Activated naive CD4-positive, alpha-beta T cell (primary cell): ENCODE measurements at places on chromosomes 2 and 18.

DNA sequence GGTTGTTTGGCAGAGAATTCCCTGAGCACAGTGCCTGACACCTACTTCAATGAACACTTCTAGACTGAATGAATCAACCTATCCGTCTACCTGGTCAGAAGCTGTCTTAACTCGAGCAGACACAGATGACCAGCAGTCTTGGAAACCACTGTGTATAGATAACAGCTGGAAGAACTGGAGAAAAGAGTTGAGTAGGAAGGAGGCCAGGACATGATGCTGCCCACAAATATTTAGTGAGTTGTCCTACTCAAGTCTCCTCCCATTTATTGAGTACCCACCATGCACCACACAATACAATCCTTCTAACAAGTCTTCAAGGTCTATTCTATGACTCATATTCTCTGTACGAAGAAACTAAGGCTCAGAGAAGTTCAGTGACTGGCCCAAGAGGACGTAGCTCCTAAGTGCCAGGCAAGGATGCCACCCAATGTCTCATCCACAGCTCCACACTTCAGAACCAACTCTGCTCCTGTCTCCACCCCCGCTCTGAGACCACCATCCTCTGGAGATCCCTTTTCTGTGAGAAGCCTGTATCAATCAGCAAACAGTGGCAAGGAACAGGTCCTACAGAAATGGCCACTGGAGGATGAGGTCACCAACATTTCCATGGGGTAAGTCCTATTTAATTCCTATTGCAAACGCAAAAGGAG lies 62.2 kb downstream of the GALNT14 start:
- no peak for DNase-seq

DNA sequence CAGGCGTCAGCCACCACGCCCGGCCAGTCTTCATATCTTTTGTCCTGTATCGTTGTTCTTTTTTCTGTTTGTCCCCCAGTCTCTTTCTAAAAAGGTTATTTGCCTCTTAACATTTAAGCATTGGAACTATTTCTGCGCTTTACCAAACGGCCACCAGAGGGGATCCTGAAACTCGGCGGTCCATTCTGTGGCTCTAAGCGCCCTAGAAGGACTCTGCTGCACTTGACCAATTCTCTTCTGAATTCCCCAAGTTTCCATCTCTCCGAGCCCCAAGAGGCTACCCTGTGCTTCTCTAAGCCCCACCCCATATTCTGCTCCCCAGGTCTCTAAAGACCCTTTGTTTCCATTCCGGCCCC lies 33.1 kb upstream of the REG3G start:
- no peak for DNase-seq

DNA sequence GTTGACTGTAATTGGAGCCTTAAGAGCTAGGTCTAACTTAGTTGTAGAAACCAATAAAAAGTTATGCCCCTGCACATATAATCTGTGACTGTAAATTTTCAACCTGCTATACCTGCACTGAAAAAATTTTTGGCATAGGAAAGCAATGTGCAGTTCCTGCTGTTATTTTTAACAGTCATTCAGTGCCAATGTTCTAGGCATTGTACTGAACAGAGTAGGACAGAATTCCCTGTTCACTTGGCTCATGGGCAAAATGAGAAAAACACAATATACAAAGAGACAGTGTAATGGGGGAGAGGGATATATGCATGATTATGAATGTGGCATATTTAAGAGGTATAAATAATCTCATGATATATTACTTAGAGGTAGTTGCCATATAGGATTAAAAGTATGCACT lies 458.0 kb downstream of the TGIF1 start:
- DNase-seq = no peak

DNA sequence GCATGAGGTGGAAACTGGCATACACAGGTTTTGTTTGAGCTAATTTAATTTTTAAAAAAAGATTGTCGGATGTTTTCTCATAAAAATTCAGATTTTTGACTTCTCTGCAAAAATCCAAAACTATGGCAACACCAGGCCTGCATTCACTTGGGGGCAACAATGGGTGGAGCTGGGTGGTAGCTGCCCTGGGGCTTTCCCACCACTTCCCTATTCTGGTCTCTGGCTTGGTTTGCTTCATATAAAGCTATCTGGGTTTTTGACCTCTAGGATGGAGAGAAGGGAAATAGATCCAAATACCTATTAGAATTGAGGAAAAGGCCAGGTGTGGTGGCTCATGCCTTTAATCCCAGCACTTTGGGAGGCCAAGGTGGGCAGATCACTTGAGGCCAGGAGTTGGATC lies 5.5 kb upstream of the CYP27A1 start:
- no peak for DNase-seq

DNA sequence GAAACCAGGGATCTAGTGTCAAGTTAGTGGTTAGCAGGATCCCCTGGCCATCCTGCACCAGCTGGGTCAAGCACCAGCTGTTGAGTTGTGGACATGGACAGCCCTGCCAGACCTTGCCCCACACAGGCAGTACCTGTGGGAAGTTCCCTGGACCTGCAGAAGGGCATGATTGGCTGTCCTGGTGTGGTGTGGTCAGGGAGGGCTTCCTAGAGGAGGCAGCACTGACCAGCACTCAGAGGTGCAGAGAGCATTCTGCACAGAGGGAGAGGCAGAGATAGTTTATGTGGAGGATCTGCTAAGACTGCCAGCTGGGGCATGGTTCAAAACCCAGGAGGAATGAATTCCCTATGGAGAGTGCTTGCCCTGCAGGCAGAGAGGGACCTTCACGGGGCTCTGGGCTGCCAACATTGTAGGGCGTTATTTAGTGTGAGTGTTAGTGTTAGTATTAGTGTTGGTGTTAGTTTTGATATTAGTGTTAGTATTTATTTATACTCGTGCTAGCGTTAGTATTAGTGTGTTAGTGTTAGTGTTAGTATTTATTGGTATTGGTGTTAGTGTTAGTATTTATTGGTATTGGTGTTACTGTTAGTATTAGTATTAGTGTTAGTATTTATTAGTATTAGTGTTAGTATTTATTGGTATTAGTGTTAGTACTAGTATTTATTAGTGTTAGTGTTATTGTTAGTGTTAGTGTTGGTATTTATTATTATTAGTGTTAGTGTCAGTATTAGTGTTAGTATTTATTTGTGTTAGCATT lies 31.9 kb downstream of the TWIST2 start:
- no peak for DNase-seq

DNA sequence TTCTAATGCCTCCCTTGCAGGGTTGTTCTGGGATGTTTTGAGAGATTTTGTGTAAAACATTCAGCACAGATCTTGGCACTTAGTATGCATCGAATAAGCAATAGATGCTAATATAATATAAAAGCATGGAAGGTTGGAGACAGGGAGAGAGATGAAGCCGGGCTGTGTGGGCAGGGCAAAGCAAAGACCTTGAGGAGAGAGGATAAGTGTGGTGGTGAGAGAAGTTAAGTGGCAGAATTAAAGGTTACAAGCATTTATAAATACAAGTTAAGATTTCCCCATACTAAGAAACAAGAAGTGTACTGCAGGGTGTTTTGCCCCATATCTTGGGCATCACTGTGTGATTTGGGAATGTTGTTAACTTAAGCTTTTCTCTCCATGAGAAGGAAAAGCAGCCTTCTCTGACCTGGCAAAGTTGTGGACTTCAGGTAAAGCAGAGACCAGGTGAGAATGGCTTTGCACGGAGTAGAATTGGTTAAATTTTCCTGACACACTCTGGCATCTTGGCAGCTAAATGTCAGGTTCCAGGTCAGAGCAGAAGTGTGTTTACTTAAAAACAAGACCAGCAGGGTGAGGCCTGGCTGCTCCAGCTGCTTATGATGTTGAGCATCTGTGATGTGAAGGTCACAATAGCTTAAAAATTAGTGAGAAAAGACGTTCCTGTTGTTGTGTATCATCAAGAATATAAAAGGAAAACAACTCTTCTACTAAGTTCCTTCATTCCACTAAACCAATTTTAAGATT lies 288.5 kb upstream of the HNMT start:
- DNase-seq = no peak

GRCh38 chr2:222000326-222000725 lies 298.5 kb downstream of the PAX3 start:
- DNase-seq = no peak
